DMS 273 treated with DMSO at 0.1 percent for 48 hours (cell line): ENCODE measurements at places on chromosomes 6 and 20.

- DNase-seq, result no peak
Observed at GRCh38 chr6:41871691-41872090, 23.5 kb downstream of the USP49 start.

DNA sequence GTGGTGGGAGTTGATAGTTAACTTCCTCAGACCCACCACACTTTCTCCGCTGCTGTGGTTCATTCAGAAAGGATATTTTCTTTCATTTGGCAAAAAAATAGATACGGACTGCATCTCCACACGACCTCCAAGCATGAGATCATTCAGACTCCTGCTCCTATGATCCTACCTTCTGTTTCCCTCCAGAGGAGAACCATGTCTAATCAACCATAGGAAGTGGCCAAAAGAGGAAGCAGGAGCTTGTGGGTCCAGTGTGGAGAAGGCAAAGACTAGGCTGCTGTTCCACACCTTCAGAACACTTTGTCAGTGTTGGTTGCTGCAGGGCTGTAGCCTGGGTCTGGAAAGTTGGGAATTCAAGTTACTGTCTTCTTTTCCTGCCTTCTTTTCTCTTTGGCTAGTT is 10.6 kb upstream of the KIF13A start:
- DNase-seq, result no peak

DNA sequence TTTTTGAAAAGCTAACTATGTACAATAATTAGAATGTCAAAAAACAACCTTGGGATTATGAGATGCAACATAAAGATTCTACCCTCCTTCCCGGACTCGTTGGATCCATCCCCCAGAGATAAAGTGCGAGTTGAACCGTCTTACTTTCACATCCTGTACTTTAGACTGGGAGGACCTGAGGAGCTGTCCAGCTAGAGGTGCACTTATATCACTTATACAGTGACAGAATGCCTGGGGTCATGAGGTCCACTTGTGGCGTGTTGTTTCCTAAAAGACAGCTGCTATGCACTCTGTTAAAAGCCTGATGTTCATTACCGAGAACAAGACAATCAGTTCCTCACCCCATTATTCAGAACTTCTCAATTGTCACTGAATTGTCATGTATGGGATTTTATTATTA is 2.1 kb downstream of the CDS2 start:
- DNase-seq, result no peak

DNA sequence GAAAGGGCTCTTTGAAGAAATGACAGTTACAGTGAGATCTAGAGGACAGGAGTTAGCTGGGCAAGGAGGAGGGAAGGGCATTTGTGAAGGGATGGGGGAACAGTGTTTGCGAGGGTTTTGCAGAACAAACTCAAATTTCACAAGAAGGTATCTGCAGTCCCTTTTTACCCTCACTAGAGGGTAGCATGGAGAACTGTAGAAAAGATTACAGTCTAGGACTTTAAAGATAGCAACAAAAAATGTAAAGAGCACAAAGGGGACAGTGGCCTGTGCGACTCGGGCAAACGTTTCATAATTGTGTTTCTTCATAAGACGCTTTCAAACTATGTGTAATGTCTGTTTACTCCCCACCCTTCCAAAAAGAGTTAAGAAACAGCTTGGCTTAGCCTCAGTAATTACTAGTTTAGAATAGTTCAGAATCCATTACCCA is 21.2 kb upstream of the ASXL1 start:
- no peak for DNase-seq

GRCh38 chr20:58129721-58130151 is 98.7 kb downstream of the ANKRD60 start:
- no peak for DNase-seq

- DNase-seq, result no peak
Observed at GRCh38 chr20:4052139-4052480, 36.8 kb upstream of the RNF24 start.

DNA sequence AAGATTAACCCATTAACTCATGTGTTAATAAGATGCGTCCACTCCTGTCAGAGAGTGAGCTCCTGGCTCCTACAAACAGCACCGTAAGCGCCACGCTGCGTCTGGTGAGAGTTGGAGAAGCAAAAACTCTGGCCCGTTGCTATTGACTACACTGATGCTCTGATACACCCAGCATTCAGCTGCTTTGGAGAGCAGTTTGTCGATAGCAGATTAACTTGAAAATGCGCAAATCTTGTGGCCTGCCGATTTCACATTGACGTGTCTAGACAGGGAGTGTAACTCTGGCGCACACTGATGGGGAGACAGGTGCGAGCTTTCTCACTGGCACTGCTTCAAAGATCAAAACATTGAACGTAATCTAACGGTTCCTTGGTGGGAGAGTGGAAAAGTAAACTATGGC is 151.7 kb upstream of the RPS6KA2 start:
- DNase-seq, result no peak

GRCh38 chr6:4849226-4850022 is 73.2 kb downstream of the CDYL start:
- no peak for DNase-seq

DNA sequence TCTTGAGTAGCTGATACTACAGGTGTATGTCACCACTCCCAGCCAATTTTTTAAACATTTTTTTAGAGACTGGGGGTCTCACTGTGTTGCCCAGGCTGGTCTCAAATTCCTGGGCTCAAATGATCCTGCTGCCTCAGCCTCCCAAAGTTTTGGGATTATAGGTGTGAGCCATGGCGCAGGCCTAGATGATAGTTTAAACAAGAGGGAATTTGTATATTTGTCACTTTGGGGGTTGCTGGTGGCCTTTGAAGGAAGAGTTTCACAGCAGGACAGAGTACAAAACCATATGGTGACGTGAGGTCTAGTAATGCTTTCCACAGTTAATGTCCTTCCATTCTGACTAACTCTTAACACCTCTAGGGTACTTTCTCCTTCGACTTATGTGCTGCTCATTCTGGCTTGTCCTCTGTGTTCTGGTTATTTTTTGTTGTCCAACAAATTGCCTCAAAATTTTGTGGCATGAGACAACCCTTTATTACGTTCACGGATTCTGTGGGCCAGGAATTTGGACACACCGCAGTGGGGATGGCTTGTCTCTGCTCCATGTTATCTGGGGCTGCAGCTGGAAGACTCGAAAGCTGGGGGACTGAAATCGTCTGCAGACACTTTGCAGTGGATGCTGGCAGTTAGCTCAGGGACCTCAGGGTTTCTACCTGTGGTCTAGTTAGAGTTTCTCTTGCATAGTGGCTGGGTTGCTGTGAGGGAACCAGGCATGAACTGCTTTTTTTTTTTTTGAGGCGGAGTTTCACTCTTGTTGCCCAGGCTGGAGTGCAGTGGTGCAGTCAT is 23.0 kb upstream of the IER3 start:
- no peak for DNase-seq

DNA sequence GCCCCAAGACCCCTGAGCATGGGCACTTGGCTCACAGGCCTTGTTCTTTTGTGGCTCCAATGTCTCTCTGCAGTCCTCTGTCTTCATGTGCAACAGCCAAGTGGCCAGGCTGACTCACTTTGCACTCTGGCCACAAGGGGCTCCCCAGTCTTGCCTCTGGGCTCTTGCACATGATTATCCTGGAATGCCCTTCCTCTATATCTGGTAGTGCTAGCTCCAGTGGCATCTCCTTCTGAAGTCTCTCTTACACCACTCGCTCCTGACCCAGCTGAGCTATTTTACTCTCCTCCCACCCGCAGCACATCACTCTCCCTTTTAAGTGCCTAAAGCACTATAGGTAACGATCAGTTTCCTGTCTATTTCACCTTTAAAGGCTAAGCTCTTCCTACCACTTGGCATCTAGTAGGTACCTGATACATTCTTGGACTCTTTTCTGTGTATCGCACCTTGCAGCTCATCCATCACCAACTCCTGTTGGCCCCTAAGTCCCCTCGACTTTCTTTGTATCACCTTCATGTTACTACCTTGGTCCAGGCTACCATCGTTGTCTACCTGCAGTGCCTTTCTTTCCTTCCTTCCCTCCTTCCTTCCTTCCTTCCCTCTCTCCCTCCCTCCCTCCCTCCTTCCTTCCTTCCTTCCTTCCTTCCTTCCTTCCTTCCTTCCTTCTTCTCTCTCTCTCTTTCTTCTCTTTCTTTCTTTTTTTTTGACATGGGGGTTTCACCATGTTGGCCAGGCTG is 211.9 kb upstream of the RNF24 start:
- no peak for DNase-seq

- no peak for DNase-seq
Observed at GRCh38 chr6:4303638-4304037, 168.3 kb upstream of the ECI2 start.

GRCh38 chr6:129429956-129430355 is 280.0 kb downstream of the ARHGAP18 start:
- no peak for DNase-seq

DNA sequence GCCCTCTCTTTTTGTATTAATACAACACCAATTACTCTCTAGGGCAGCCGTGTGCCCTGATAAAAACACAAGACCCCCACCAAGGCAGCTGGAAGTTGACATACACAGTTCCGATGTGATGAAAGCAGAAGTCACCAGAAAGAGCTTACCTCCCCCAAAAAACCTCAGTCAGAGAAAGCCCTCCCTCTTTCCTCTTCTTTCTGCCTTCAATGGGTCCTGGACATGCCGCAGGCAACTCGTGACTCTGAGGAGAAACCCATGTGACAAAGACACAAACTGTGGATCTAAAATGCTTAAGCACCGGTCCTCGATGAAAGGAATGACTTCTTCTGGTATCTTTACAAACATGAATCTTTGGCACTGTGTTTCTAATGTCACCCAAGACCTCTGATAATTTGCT is 117.7 kb upstream of the CCDC28A start:
- no peak for DNase-seq

- DNase-seq, result no peak
Observed at GRCh38 chr6:36999751-37000125, 5.7 kb upstream of the FGD2 start.

- DNase-seq, result no peak
Observed at GRCh38 chr6:94462231-94462630, 1042.9 kb upstream of the EPHA7 start.

DNA sequence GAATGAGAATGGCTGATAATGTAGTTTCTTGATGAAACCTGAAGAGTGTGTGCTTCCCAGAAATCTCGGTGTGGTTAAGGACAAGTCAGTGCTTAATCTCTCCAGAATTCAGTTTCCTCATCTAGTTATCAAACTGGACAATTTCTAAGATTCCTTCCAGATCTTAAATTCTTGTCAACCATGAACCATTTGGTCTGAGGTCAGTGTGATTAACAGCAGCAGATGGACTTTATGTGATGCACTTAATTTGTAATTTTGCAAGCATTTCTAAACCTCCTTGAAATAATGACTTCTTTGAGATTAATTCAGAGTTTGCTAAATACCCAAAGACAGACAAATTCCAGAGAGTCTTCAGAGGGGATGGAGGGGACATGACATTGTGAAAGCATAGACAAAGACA is 160.3 kb downstream of the KIF16B start:
- DNase-seq, result no peak

- peak; percentile 55 for DNase-seq
Observed at GRCh38 chr6:44216677-44217331, at the start of gene MYMX. MYMX (plus strand) TSS chr6:44216926; CDS start chr6:44217472, 546 bp downstream.

DNA sequence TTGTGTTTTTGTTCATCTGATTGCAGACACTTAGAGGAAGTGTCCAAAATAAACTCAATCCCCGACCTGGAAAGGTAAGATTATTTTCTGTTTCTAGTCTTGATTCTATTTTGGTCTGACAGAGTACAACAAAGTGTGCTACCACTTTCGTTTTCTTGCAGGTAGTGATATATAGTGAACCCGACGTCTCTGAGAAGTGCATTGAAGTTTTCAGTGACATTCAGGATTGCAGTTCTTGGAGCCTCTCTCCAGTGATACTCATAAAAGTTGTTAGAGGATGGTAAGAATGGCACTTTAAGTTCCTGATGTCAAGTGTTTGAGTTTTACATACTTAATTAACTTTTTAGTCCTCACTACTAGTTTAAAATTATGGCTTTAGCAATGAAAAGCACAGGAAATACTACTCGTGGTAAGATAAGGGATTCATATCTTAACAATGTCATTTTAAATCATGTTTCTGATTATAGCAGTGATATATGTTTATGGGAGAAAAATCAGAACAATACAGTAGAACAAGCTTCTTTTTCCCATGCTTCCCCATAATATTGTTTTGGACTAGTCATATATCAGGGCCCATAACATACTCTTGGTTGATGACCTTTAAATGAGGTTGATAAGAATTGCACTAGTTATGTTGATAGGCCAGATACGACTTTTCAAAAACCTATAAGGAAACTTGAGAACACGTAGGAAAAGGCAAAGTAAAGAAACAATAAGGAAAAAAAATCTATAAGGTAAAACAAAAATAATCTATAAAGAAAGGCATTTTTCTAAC is 104.0 kb downstream of the RTN4IP1 start:
- no peak for DNase-seq
